Left colon (tissue), 2 donors: ENCODE measurements at places on chromosomes 7 and 10.

GRCh38 chr10:103104721-103105120 lies 88.4 kb downstream of the NT5C2 start:
- DNase-seq, result no peak

DNA sequence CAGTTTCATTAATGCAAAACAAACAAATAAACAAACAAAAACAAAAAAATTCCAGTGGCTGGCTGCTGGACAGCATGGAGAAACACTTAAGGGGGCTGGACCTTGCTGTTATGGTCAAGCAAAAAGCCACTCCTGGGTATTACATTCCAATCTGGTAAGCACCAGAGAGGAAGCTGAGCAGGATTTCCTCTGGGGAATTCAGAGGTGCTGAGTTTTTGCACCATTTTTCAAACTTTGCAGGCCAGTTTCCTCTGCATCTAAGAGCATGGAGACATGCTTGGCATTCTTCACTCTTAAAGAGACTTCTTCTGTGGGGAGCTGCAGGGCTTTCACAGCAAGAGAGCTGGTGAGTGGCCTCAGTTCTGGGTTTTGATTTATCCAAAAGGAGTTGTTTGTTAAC lies 84.5 kb downstream of the FZD1 start:
- DNase-seq, result no peak

DNA sequence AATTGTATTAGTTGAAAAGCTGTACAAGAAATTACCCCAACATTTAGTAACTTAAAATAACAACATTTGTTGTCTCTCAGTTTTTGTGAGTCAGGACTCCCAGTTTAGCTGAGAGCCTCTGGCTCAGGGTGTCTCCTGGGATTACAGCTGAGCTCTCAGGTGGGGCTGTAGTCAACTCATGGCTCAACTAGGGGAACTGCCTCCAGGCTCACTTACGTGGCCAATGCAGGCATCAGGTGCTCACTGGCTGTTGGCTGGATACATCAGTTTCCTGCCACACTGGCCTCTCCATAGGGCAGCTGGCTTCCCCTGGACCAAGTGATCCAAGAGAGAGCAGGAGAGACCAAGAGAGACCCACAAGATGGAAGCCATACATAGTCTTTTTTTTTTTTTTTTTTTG lies 17.5 kb downstream of the CCNY start:
- no peak for DNase-seq

DNA sequence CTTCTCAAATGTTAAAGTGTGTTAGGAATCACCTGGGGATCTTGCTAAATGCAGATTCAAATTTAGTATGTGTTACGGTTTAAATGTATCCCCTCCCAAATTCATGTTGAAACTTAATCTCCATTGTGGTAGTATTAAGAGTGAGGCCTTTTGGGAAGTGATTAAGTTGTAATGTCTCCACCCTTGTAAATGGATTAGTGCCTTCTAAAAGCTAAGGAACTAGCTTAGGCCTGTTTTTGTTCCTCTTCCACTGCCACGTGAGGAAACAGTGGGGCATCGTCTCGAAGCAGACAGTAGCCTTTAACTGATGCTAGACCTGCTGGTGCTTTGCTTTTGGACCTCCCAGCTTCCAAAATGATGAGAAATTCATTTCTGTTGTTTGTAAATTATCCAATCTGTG lies 52.3 kb upstream of the SEMA3D start:
- no peak for DNase-seq

DNA sequence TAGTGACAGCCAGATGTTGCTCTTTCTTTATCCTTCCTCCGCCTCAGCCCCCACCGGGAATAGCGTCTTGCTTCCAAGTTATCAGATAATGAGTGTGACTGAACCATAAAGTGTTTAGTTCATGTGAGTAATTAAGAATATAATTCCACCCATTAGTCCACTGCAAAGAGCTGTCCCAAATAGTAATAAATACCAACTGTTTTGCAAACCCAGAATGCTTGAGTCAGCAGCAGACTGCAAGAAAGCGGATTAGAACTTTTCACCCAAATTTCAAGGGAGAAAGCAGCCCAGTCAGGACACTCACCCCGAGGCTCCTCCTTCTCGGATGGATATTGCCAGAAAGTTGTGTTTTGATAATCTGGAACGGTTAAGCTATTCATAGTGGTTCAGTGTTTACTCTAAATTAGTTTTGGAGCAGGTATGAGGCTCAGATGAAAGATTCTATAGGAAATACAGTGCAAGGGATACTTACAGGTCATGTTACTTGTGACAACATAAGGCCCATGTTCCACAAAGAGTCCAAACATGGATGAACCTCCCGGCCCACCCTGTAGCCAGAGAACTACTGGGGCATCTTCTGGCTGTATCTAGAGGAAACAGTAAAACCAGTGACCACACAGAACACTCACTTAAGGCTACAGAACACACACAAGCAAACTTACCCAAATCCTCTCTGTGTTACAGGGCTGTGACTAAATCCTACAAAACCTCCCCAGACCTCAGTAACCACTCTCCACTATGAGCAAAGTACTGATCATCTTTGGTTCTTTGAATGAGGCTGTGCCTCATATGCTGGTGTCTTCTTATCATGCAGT lies 50.5 kb downstream of the CPVL start:
- DNase-seq, result no peak

GRCh38 chr10:76310588-76311080 lies 879.2 kb downstream of the LRMDA start:
- no peak for DNase-seq

DNA sequence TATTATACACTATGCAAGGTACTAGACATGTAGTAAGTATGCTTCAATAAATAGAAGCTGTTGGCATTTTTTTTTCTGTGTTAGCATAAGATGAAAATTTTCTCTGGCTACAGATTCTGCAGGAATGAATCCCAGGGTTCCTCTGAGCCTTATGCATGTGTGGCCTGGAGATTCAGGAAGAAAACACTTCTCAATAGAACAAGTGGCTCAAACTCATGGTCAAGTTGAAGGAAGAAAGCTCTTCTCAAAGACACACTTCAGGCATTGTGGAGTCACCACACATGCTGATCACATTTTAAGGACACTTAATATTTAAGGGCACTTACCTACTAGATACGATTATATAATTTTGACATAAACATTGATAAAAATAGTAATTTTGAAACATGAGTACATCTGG lies 19.5 kb downstream of the DNAH11 start:
- no peak for DNase-seq

DNA sequence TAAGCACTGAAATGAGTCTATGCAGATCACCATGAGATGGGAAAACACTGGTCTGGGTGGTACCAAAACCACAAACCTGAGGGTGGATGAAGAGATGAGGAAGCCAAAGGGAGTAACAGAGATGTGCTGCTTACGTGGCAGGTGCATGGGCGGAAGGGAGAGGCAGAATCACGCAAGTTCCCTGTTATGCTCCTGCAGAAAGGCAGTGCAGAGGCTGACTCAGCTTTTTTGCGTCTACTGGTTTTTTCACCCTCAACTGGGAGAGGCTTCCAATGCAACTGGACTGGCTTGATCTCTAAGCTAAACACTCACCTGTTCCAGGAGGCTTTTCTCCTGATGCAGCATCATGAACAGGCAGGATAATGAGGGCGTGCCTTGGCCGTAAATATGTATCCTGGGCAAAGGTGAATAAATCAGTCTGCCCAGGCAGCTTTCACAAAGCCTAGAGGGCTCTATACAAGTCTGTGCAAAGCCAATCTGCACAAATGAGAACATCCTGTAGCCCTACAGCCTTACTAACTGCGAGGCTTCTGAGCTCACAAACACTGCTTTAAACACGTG lies 95.4 kb upstream of the AFAP1L2 start:
- DNase-seq, result peak; percentile 77

DNA sequence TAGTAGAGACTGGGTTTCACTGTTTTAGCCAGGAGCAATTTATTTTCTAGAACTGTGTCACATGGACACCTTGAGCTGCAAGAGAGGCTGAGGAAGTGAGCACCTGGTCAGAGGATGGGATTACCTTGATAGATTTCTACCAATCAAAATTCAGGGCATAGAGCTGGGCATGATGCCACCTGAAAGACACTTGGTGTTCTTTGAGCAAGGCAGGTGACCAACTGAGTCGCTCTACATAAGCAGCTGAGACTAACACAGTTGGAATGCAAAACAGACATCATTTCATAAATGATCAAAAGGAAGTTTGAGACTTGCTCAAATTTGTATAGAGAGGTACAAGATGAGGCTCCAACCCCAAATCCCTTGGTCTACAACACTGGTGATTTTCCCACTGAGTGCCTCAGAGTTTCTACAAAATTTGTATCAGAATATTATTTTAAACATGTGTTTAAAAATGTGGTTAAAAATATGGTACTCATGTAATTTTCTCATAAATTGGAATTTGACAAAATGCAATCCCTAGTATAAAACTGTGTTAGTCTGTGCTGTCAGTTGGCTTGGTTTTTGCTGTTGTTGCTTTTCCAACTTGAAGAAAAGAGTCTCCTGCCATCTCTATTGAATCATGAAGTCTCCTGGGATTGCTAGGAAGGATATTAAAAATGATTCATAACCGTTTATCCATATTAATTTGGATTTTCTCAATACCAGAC lies 156.4 kb upstream of the MDFIC start:
- DNase-seq, result no peak

- DNase-seq, result no peak
Observed at GRCh38 chr7:45446195-45446944, 127.8 kb upstream of the ADCY1 start.
